ENCODE measurements at places on chromosomes 1 and 21.

- DNase-seq: no peak
Measured at GRCh38 chr1:218931324-218931723, 242.4 kb upstream of the LYPLAL1 start.

GRCh38 chr1:165313903-165314302 is 42.6 kb downstream of the LMX1A start:
- no peak for DNase-seq

- DNase-seq: no peak
Measured at GRCh38 chr21:15748586-15748985, 18.8 kb downstream of the USP25 start.

GRCh38 chr1:194512345-194512744 is 1325.9 kb upstream of the B3GALT2 start:
- no peak for DNase-seq

DNA sequence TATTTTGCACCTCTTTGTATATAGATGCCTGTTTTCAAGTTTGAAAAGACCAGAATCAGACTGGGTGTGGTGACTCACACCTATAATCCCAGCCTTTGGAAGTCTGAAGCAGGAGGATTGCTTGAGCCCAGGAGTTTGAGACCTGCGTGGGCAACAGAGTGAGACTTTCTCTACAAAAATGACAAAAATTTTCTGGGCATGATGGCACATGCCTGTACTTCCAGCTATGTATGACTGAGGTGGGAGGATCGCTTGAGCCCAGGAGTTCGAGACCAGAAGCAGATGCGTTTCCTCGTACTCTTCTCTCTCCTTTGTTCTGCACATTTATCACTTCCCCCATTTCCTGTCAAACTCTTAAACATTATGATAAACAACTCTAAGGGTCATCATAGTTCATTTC is 310.0 kb upstream of the SNX7 start:
- DNase-seq: no peak

GRCh38 chr1:220003610-220004299 is 42.5 kb downstream of the EPRS1 start:
- no peak for DNase-seq

- no peak for DNase-seq
Measured at GRCh38 chr1:231971397-231972110, 345.0 kb downstream of the DISC1 start.

GRCh38 chr1:233477359-233477758 is 136.5 kb upstream of the KCNK1 start:
- DNase-seq: no peak

GRCh38 chr1:16053781-16054502 is 10.4 kb downstream of the CLCNKB start:
- no peak for DNase-seq

- DNase-seq: no peak
Measured at GRCh38 chr1:179955287-179955680, 674 bp downstream of the CEP350 start.

- DNase-seq: peak; percentile 75
Measured at GRCh38 chr1:84619383-84620102, 45.3 kb upstream of the CTBS start.

GRCh38 chr1:178530037-178530402 is 17.1 kb downstream of the TEX35 start:
- no peak for DNase-seq

GRCh38 chr1:48889082-48889481 is 112.4 kb upstream of the BEND5 start:
- DNase-seq: no peak

DNA sequence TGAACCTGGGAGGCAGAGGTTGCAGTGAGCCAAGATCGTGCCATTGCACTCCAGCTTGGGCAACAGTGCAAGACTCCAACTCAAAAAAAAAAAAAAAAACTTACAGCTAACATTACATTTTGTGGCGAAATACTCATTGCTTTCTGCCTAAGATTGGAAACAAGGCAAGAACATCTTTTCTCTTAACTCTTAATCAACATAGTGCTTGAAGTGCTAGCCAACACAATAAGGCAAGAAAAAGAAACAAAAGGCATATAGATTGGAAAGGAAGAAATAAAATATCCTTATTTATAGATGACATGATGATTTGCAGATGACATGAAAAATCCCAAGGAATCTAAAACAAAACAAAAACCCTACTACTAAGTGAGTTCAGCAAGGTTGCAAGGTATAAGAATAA is 24.6 kb upstream of the GJA9 start:
- no peak for DNase-seq

- no peak for DNase-seq
Measured at GRCh38 chr1:2601721-2602303, 15.2 kb downstream of the PRXL2B start.

DNA sequence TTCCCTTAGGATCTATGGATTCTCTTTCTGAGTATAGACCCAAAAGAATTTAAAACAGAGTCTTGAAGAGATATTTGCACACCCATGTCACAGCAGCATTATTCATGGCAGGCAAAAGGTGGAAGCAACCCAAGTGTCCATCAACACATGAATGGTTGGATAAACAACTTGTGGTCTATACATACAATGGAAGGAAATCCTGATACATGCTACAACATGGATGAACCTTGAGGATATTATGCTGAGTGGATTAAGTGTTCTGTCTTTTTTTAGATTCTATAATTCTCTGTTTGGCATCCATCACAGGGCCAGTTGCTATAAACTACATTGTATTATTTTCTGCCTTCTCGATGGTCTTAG is 39.8 kb downstream of the PTPN14 start:
- DNase-seq: no peak

DNA sequence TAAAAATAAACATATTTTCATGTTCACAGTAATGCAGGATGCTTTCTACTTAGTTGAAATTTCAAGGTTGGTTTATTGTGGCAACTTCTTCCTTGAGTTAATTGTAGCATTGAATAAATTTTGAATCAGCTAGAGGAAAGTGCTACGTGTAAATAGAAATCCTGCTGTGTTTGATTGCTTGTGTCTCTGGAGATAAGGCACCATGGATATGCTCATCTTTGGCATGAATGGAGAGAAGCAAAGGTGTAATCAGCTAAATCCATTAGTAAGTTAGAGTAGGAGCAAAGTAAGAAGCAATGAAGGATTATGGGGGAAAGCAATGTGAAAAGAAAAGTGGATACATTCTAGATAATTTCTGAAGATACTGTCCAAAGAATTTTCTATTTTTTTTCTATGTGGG is 331.1 kb downstream of the PTPRC start:
- DNase-seq: no peak

DNA sequence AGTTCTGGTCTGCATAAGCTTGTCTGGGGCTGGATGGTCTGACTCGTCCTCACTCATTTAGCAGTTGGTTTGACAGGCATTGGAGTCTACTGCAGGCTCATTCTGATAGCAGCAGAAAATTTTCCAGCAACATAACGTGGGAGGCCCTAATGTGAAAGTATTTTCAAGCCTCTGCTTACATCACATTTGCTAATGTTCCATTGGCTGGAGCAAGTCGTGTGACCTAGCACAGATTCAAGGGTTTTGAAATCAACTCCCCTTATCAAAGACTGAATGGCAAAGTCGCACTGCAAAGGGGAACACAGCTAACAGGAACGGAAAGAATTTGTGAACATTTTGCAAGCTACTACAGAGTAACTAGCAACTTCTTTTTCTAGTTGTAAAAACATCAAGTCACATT is 2.3 kb upstream of the USH2A start:
- DNase-seq: no peak

DNA sequence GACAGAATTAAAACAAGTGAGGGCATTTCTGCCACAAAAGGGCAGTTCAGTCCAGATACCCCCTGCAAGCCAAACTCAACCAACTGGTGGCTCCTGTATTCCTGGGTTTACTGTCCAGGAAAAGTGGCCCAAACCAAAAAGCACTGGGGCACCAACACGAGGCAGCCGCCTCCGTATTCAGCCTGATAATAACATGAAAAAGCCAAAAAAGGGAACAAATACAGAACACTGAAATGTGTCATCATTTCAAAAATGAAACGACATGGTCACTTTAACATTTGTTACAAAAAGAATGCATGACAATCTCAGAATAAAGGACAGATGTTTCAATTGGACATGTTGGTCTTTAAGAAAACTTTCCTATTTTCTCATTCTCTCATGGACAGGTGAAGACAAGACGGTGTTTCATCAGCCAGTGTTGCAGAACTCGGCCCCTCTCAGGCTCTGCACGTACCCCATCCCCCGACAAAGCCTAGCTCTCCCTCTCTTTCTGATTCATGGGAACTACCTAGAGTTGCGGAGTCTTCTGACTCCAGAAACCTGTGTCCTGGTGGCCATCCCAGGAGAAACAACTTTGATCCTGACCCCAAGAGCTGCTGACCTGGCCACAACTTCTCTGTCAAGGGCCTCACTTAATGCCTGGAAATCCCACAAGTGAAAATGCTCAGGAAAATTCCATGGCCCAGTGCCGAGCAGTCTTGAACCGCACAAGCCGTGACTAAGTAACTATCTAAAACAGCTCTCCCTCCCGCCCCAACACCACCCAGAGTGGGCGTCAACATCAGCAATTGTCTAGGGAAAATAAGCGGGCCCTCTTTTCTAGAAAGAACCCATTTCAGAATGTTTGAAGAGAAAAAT is 27.1 kb downstream of the ZBTB17 start:
- DNase-seq: peak; percentile 64

DNA sequence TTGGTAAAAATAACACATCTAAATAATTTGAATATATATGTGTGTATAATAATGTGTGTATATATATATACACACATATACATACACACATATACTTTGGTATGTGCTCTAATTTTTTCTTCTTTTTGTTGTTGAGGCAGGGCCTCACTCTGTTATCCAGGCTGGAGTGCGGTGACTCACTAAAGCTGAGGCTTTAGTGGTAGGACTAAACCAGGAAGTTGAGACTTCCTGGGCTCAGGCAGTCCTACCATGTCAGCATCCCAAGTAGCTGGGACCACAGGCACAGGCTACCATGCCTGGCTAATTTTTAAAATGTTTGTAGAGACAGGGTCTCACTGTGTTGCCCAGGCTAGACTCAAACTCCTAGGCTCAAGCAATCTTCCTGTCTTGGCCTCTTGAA is 46.7 kb upstream of the CXADR start:
- DNase-seq: no peak

- DNase-seq: no peak
Measured at GRCh38 chr1:109617291-109617801, 2.1 kb downstream of the GNAT2 start.

DNA sequence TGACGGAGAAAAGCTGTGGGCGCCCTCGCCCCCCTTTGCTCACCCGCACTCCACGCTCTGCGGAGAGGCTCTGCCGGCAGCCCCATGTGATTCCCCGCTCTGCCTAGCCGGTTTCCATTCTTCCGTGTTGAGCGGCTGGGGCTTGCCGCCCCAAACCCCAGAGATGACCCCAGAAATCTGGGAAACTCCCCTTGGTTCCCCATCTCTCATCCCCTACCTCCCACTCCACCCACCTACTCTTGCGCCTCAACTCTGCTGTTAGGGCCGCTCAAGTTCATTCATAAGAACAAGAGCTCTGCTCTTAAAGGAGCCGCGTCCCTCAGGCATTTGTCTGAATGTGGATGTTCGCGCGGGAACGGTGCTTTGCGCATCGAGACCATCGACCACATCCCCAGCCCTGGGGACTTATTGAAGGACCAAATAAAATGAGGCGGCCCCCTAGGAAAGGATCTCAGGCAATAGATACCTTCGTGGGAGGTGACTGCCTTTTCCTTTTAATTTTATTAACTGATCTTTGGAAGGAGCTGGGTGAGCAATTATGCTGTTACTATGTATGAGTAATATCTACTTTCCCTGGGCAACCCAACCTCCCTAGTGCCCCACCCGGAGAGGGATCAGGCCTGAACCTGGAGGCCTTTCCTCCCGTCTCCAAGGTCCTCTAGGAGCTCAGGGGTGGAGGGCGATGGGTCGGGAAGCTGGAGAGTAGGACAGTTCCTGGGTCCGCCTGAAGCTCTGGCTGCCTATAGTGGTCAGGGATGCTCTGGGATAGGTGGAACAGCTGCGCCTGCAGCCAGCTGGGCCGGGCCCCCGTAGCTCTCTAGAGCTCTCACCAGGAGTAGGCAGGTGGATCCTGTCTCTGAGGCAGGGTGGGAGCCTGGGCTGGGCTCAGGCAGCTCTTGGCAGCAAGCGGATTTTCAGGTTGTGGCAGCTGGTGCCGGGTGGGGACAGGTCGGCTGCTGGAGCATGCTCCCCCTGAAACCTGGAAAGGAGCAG is 898 bp downstream of the MFSD2A start:
- peak; percentile 61 for DNase-seq

GRCh38 chr1:164726235-164726634 is 167.3 kb downstream of the PBX1 start:
- DNase-seq: no peak

DNA sequence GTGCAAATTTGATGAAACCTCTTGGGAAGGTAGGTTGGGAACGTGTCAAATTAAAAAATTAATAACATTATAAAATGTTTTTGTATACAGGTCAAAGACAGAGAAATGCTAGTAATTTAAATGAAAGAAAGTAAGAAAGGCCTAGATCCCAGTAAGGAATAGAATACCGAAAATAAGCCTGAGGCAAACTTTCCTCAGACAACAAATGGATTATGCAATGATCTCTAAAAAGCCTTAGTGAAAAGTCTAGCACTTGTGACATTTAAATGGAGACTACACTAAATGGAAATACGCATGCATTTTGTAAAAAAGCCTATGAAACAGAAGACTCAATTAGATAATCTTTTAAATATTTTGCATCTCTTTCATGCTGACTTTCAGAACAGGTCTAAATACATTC is 138.5 kb upstream of the ZNHIT6 start:
- no peak for DNase-seq

GRCh38 chr1:8420318-8420717 is 102.4 kb downstream of the SLC45A1 start:
- DNase-seq: no peak

DNA sequence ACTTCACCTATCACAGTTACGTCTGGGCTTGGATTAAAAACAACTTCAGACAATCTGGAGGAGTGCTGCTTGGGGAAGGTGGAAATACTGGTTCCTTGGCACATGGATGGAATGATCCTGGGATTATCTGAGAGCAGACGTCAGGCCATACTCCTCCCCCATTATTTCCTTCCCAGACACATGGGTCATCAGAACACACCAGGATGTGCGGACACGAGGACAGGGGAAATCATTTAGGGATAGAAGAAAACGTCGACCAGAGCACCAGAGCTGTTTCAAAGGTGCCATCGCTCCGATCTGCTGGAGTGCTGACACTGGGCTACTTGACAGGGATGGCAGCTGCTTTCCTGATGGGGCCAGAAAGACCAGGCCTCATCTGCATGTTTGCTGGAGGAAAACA is 31.8 kb upstream of the ANGPTL7 start:
- DNase-seq: no peak

DNA sequence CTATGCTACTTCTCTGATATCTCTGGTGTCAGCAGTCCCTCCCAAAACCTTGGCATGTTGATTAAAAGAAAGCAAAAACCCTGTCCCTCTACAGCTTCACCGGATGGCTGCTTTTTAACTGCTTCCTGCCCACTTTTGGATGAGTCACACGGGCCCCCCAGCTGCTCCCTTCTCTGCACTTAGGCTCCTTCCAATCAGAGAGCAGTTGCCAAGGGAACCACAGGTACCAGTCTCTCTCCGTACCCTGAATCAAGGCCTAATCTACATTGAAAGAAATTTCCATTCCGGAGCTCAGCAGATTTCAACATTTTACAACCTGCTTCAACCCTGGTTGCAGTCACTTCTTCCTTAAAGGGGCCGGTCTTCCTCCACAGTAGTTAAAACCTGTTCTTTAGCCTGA is 70.6 kb upstream of the GJB5 start:
- no peak for DNase-seq
